EL (cell line): ENCODE measurements at places on chromosomes 3 and 15.
A peak's percentile ranks its signal among the peaks of the same experiment; 100 is the strongest.

GRCh38 chr3:15665510-15666150 is 64.1 kb downstream of the BTD start:
- DNase-seq: peak; percentile 15

GRCh38 chr3:57752307-57752706 is 3.8 kb upstream of the SLMAP start:
- DNase-seq: peak; percentile 30

GRCh38 chr3:12501360-12502020 is 17.2 kb downstream of the TSEN2 start:
- DNase-seq: peak; percentile 41

DNA sequence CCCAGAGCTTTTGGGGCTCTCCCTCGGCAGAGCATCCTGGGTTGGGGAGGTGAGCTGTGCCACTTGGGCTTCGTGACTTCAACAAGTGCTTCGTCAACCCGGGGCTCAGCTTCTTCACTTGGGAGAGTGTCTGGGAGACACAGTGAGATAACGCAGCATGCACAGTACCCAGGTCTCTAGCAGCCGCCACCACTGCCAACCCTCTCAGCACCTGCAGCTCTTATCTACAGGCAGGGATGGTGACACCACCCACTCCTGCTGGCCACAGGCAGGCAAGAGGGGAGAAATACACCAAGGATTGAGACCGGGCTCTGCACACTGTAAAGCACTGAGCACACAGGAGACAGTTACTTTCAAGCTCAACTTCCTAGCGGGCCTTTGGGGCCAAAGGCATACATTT is 11.6 kb downstream of the TKT start:
- DNase-seq: no peak

GRCh38 chr15:64070965-64071851 is 22.4 kb downstream of the CIAO2A start:
- peak; percentile 85 for DNase-seq

GRCh38 chr3:87120881-87121280 is 106.2 kb upstream of the CHMP2B start:
- no peak for DNase-seq

- no peak for DNase-seq
Measured at GRCh38 chr3:72212396-72212795, 427.4 kb upstream of the PROK2 start.

DNA sequence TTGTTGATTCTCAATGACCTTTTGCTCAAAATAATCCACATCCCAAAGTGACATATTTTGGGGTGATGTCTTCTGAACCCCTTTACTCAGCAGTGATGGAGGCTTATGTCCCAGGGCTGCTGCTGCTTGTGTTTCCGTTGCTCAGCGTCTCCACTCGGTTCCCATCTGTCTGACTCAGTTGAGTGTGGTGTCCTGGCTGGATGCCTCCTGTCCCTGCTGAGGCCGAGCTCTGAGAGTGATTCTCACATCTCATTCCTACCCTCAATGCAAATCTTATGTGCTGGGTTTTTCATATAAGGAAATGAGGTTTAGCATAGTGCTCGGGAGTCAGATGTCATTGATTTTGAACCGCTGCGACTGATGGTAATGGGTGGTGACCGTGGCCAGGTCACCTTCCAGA is 247.4 kb downstream of the GABRG3 start:
- DNase-seq: no peak

GRCh38 chr15:41999290-42000285 is 21.3 kb downstream of the PLA2G4E start:
- no peak for DNase-seq

- peak; percentile 22 for DNase-seq
Measured at GRCh38 chr3:196638861-196639482, 522 bp upstream of the NRROS start.

- no peak for DNase-seq
Measured at GRCh38 chr3:34363881-34364280, 565.5 kb downstream of the PDCD6IP start.

- no peak for DNase-seq
Measured at GRCh38 chr15:81043935-81044575, 43.3 kb downstream of the TLNRD1 start.

GRCh38 chr3:140145528-140145927 is 210.5 kb downstream of the CLSTN2 start:
- no peak for DNase-seq

- no peak for DNase-seq
Measured at GRCh38 chr15:86685263-86685662, 605.6 kb downstream of the AGBL1 start.

- no peak for DNase-seq
Measured at GRCh38 chr3:85691196-85691595, 732.4 kb downstream of the CADM2 start.

- DNase-seq: peak; percentile 40
Measured at GRCh38 chr3:170421111-170421641, 2.5 kb downstream of the CLDN11 start.

GRCh38 chr3:76370749-76371520 is 585.6 kb upstream of the ZNF717 start:
- DNase-seq: no peak

DNA sequence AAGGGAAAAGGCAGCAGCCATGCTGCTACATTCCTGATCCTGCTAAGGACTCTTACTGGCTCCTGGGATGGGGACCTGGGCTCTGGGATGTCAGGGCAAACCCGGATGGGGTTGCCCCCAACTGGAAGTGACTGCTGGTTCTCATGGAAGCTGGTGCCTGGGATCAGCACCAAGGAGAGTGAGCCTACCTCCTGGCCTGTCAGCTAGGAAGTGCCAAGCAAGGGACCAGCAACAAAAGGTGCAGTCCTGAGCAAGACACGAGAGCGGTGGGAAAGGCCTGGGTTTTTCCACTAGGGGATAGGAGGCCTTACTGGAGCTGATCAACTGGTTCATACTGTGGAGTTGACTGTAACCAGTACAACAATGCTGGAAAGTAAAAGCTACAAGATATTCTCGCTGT is 47.9 kb upstream of the SYNM start:
- DNase-seq: no peak

GRCh38 chr3:32374788-32375595 is 16.7 kb upstream of the CMTM7 start:
- peak; percentile 77 for DNase-seq

- DNase-seq: peak; percentile 92
Measured at GRCh38 chr3:122533931-122534334, 19.2 kb upstream of the KPNA1 start.

DNA sequence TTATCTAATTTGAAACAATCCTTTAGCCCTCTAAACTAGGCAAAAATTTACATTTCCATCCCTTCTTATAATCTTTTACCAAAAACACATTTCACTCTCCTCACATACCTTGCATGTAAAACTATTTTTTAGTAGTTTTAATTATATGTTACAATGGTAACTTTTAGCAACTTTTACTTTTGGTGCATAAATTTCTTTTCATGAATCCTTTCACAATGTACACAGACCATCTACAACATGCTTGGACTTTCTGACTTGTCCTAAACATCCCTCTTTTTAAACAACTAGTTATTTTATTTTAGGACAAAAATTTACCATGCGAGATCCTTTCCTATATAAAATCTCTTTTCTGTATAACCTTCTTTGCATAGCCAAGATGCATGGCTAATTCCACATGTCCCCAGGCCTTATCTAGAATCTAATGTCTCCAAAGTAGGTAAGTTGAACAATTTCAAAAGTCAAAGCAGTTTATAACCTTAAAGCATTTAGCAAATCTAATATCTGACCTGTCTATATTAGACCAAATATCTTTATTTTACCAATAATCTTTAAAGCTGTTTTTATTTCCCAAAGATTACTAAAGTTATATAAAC is 14.4 kb upstream of the ALDH1L1 start:
- no peak for DNase-seq

GRCh38 chr3:27681249-27681748 is 40.8 kb downstream of the EOMES start:
- DNase-seq: peak; percentile 82

GRCh38 chr3:133408366-133408765 is 8.5 kb downstream of the BFSP2 start:
- peak; percentile 57 for DNase-seq

DNA sequence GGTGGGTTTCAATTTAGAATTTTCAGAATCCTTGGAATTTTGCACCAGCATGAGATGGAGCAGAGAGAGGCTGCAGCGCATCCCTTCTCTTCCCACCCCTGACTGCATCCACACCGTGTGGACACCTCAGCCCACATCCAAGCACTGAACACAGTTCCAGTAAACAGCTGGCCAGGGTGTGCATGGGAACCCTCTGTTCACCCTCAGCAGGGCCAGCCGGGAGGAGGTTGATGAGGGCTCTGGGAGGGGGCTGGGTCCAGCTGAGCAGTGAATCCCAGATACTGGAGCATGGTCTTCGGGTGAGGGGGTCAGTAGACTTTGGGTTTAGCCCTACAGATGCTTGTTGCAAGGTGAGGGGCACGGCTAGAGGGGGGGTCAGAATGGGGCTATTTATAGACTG is 85.8 kb downstream of the RPLP1 start:
- no peak for DNase-seq

DNA sequence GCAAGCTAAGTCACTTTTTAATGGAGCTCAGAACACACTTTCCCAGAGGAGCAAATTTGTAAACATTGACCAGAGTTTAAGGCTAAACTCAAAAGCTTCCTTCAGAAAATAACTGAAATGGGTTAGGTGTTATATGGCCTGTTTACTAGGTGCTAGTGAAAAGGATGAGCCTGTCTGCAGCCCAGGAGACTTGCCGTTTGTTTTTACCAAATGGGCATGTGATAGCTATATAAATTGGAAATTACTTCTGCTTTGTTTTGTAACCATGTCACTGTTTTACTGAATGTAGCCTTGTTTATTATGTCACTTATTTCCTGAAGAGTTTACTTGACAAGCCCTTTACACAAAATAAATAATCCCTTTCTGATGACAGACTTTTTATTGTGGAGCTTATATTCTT is 109.4 kb upstream of the THSD4 start:
- no peak for DNase-seq
